ENCODE measurements at places on chromosomes 16 and 17. TPM values are rescaled to one million over a fixed set of nuclear protein-coding genes. Genes with fewer than 3 reads are reported as not detected.

DNA sequence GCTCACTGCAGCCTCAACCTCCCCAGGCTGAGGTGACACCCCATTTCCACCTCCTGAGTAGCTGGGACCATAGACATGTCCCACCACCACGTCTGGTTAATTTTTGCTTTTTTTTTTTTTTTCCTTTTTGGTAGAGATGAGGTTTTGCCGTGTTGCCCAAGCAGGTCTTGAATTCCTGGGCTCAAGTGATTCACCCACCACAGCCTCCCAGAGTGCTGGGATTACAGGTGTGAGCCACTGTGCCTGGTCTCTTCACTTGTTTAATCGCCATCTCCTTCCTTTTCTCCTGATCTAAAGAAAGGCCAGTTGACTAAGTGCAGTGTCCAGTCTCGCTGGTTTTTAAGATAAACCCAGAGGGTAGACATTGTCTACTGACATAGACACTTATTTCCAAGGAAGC lies 152.0 kb downstream of the C16orf95 start:
- DNase-seq, result no peak

- DNase-seq, result no peak
Observed at GRCh38 chr17:4969551-4970173, 2.0 kb upstream of the SPAG7 start.

GRCh38 chr17:15981646-15982580 lies 17.6 kb downstream of the ZSWIM7 start:
- no peak for DNase-seq

GRCh38 chr16:17518441-17518840 lies 47.7 kb upstream of the XYLT1 start:
- no peak for DNase-seq

The ALKBH5 gene
- 41.1 TPM for polyA plus RNA-seq

Data from stomach (tissue), 19 donors.